ENCODE measurements at places on chromosomes 2 and 18.

- no peak for DNase-seq
Observed at GRCh38 chr2:67930156-67930555, 132.6 kb downstream of the C1D start.

- no peak for DNase-seq
Observed at GRCh38 chr2:231680285-231680991, 27.9 kb upstream of the PTMA start.

DNA sequence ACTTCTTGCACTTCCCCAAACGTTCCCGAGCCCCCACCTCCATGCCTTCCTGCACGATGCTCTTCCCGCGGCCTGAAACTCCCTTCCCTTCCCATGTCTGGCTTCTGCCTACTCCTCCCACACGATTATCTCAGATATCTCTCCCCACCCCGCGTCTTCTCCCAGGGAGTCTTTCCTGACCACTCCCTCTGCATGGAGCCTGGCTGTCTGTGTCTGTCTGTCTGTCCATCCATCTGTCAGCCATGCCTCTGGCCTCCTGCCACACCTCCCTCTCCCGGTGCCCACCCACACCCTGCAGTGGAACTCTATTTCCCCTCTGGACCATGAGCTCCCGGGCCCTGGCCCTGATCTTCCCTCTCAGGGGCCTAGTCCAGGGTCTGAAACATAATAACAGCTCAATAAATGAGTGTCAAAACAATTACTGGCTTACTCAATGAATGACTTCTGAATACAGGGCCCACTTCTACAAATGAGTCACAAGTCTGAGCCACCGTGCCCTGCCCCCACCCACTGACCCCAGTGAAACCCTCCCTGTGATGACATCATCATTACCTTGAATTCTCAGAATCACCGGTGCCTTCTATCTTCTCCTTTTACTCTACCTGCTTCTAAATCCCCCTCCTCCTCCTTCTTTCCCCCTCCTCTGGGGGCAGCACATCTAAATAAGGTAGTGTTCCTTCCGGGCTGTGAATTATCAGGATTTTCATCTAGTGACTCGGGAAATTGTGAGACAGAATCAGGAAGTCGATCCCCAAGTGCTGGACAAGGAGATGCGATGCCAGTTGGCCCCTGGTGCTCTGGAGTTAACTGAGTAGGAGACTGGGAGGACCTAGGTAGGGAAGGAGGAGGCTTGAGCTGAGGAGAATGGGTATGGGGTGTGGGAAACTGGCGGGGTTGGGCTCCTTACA is 46.1 kb upstream of the PLB1 start:
- peak; percentile 84 for DNase-seq

DNA sequence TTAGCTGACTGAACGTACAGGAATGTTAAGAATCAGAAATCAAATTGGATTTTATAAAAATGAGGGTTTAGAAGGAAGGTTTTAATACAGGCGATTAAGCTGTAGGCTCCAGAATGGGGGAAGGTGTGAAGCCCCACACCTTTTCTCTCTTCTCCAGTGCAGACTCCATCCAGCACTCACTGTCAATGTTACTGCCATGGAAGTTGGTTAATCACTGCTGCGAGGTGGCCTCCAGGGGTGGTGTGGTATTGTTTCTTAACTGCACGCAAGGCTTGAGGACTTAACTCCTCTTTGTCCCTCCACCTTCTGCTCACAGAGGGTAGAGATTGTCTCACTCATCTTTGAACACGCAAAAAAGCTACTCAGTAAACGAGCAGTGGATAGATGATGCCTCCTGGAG is 26.9 kb upstream of the YWHAQ start:
- no peak for DNase-seq

DNA sequence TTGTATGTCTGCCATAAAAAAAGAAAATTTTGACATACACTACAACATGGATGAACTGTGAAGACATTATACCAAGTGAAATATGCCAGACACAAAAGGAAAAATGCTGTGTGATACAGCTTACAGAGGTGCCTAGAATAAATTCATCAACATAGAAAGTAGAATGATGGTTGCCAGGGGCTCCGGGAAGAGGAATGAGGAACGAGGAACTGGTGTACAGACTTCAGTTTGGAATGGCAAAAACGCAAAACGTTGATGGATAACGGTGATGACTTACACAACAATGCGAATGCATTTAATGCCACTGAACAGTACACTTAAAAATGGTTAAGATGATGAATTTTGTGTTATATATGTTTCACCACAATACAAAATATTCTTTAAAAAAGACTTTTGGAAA is 61.0 kb downstream of the TTC21B start:
- no peak for DNase-seq

DNA sequence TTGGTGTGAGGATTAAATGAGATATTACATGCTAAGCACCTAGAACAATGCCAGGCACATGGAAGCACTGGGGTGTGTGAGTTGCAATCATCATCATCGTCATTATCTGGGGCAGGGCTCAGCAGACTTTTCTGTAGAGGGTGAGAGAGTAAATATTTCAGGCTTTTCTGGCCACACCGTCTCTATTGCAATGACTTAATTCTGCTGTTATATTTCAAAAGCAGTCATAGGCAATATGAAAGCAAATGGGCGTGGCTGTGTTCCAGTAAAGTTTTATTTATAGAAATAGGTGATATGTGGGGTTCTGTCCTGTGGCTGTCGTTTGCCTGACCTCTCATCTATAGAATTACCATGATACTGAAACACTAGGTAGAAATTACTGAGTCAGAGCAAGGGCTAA is 60.6 kb downstream of the IL1R2 start:
- DNase-seq = peak; percentile 38

- no peak for DNase-seq
Observed at GRCh38 chr2:106098081-106098480, 96.0 kb downstream of the UXS1 start.

DNA sequence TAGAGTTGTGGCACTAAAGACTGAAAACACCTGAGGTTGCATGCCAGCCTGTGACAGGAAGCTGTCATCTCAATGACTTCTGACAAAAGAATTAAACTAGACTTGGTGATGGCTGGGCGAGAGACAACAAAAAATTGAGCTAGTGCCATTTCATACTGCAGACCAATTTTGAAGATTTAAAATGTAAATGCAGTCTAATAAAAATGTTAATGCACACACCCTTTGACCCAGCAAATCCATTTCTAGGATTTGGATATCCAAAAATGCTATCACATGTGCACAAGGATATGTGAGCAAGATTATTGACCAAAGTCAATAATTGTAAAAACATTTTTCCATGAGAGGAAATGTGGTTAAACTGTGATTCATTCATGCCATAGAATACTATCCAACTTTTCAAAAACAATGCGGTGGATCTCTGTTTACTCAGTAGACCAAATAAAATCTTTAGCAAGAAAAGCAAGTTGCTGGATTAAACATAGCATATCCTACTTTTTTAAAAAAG is 5.6 kb downstream of the FBXO36 start:
- no peak for DNase-seq

DNA sequence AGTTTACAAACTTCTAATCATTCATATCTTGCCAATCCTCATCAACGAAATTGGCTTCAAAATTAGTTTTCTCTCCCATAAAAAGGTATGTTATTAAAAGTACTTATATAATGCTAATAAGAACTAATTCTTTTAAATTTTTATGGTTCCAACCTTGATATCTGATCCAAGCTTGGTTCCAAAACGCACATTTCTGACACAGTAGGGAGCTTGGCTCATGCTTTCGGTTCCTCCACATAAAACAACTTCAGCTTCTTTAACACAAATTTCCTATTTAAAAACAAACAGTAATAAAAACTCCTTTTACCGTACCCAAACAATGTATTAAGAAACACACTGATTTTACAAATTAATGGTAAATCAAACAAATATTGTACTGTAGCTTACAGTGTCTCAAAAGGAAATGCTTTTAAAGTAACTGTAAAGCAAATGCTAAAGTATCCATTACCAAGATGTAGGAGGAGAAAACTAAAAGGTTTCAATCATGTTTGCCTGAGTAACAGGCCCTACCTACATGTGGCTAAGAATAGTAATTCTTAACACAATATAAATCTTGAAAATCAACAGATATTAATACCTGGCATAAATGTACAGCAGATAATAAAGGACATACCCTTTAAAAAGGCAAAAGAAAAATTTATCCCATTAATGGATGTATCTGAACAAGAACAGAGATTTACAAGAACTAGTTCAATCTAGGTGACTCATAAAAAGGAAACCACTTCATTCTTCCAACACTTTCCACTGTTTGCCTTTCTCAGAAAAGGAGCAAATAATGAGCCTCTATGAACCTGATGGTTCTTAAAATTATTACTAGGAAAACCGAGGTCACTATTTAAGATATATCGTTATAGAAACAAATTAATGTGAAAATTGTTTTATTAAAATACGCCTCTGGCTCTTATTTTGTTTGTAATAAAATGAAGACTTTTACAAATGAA is 17.5 kb downstream of the ACAA2 start:
- DNase-seq = no peak

GRCh38 chr2:32474381-32474780 is 117.6 kb downstream of the BIRC6 start:
- no peak for DNase-seq

DNA sequence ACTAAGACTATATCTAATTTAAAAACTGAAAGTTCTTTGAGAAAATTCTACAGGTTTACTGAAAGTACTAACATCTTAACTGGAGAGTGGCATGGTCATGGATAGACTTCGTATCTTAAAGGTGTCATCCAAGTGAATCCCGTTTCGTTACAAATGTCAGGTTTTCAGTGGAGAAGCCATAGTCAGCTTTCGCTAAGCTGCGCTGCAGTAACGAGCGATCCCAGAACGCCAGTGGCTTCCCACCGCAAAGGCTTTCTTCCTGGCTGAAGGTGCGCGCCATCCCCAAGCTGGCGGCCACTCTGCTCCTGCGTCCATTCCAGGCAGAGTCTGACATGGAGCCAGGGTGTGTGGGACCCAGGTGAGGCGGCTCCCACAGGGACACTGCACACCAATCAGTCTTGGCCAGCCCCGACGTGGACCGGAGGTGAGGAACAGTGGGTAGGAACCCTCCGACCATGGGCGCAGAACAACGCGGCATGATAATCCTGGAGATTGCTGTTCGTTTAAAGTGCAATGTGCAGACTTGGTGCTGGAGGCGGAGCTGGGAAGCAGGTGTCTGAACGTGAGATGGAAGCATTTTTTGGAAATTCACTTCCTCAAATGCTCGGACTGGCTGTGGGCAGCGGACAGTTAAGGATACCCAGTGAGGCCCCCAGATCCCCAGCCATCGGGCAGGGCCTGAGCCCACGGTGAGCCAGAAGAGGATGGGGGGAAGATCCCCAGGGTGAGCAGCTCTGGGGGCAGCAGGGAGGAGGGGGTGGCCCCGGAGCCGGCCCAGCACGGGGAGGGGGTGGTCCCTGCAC is 27.8 kb upstream of the KCNG2 start:
- DNase-seq = no peak

DNA sequence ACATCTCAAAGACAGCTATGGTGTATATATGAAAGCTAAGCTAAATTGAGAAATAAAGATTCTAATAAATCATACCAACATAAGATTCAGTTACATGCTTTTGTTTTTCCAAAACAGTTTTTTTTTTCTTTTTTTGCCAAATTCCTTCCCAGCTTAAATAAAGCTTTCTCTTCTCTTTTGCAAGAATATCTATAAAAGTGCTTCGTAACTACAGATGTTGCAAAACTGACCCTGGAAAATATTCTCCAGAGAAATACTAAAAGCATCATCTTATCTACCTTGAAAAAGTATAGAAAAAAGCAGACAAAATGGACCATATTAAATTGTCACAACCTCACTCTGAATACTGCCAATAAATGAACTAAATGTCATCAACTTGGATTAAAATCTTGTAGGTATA is 38.7 kb downstream of the FANCL start:
- no peak for DNase-seq

DNA sequence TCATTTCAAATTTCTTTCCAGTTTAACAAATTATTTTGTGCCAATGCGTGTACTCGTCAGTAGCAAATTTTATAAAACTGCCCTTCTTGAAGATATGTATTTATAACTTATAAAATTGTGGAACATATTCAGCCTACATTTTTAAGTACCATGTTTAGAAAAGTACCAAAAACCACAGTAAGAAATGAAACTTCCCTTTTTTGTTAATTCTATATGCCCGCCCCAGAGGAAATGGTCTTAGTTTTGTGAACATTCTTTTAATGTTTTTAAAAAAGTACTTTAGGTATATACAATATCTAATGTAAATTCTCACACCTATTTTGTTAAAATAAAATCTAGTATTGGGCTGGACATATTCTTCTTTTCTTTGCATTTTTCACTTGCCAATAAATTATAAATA is 1.2 kb downstream of the UGT1A9 start:
- no peak for DNase-seq
